ENCODE measurements at places on chromosomes 4 and X.

DNA sequence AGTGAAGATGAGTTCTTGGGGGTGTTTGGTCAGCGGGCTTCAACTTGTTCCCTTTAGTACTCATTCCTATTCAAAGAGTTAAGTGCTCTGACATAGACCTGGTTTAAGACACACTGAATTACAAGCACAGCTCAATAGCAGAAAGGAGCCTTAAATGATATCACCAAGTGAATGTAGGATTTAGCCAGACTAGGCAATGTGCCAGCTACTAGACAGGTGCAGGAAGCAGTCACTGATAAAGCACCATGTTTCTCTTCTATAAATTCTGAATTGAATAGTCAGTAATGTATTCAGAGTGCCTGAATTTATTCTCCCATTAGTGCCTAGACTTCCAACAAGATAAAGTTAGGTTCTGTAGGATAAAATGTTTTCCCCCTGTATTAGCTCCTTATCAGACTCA, 63.6 kb downstream of the ASB9 start:
- no peak for DNase-seq

- DNase-seq: no peak
Observed at GRCh38 chrX:4240541-4241194, 527.2 kb upstream of the PRKX start.

DNA sequence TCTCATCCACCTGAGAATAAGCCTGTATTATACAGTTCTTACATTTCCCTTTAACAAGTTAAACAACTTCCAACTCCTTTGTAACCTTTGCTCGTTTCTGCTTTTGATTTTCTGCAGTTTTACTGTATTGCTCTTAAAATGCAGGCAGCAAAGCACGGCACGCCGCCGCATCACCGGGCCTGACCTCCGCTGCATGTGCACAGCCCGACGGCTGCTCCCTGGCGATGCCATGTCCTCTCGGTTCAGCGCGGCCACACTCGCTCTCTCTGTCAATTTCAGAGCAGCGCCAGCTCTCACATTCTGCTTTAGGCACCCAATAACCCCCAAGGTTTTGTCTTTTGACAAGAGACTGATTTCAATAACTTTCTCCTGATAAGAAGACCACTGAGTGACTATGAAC, 60.3 kb downstream of the DCTD start:
- no peak for DNase-seq

- no peak for DNase-seq
Observed at GRCh38 chr4:148514581-148514980, 72.4 kb upstream of the NR3C2 start.

DNA sequence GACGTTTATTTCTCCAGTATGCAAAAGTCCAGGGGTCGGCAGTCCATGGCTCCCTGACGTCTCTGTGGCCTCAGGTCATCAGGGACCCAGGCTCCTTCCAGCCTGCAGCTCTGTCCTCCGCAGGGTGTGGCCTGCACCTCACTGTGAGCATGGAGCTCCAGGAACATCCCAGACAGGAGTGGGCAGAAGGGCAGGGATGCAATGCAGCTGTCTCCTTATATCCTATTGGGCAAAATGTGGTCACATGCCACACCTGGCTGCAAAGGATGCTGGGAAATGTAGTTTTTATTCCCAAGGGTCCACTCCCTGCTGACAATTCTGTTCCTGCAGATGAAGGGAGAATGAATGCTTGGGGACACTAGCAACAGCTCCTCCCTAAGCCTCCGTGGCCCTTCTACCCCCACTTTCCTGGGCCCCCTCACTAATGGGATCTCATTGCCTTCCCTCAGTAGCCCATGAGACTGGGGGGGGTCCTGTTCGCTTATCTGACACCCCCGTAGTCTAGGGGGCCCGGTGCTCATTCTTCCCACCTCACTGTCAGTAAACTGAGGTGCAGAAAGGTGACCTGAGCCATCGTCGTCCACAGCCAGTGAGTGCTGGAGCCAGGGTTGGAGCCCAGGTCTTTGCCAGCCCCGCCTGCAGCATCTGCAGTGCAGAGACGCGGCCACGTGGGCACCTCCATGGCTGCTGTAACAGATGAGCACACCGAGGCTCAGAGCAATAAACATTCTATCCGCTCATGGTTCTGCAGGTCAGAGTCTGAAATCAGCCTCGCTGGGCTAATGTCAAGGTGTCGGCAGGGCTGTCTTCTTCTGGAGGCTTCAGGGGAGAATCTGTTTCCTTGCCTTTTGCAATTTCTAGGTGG, 5.9 kb upstream of the GRPEL1 start:
- no peak for DNase-seq

GRCh38 chr4:94455081-94455480, 3.3 kb downstream of the PDLIM5 start:
- no peak for DNase-seq

DNA sequence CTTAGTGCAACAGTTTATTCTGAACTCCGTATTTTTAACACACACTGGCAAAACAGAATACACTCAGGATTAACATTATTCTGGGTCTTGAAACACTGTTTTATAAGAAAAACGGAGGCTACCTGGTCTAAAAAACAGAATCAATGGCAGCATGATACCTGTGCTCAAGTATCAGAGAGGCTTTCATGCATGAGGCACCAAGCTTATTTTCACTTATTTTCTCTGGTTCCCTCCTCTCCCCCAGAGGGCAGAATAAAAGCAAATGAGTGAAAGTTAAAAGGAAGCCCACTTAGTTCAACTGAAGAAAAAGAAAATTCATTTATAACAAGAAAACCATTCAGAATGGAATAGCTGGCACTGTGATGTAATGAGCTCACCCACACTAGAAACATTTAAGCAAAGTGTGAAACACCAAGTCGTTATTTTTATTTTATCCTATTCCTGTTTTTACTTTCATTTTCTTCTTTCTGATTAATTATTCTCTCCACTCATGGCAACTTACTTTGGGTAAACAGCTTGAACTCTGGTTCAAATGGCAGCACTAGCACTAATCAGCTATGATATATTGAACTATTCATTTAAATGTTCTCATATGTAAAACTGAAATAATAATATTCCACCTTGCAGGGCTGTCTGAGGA, 211.8 kb downstream of the PPP3CA start:
- DNase-seq: no peak

DNA sequence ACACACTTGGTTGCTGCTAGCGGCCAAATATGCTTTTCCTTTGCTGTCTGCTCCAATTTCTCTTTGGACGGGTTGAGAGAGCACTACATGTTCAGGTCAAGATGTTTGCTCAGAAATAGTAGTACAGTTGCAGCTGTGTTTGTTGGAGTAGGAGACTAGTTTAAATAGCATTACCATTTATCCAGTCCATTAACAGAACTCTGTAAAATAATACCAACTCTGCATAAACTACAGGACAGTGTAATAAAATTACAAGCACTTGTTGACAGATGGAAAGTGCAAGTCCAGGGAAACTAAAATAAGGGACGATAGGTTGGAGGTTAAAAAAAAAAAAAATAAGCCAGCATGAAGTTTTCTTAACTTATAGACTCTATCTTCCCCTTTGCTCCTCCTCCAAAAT, 20.2 kb downstream of the SLIT2 start:
- no peak for DNase-seq

DNA sequence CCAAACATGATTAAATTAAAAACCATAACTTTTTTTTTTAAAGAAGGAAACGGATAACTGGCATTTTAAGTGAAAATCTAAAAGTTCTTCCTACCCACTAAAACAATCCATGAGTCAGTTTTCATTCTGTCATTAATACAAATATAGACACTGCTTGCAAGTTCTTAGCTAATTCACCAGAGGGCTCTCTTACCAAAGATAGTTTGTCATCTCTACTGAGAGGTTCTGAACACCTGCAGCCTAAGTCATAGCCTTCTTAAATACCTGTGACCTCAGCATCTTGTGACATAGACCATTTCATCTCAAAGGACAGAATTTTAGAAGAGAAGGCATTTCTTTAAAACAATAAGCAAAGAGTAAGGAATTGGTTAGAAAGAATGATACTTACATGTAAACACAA, 65.3 kb upstream of the FAM120C start:
- DNase-seq: no peak

GRCh38 chrX:15815779-15816437, 25.6 kb downstream of the ZRSR2 start:
- DNase-seq: no peak

- no peak for DNase-seq
Observed at GRCh38 chr4:128525387-128525786, 237.8 kb upstream of the PGRMC2 start.

DNA sequence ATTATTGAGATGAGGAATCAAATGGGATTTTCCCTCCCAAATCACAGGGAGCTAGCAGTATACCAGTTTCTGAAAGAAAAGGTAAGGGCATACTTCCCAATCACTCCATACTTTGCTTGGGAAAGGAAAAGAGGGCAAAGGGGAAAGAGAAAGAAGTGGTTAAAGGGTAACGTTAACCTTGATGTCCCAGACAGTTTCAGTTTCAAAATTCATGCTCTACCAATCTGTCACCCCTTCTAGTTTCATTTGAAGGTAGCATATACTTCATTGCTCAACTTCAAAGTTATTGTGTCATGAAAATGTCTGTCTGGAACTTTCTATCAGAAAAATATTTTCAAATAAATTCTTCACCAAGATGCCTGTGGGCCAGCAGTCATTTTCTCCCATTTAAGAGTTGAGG, 16.0 kb downstream of the TNMD start:
- DNase-seq: no peak

- DNase-seq: no peak
Observed at GRCh38 chr4:109389369-109390114, 44.1 kb upstream of the SEC24B start.

- DNase-seq: no peak
Observed at GRCh38 chrX:94288972-94289371, 615.0 kb downstream of the FAM133A start.

DNA sequence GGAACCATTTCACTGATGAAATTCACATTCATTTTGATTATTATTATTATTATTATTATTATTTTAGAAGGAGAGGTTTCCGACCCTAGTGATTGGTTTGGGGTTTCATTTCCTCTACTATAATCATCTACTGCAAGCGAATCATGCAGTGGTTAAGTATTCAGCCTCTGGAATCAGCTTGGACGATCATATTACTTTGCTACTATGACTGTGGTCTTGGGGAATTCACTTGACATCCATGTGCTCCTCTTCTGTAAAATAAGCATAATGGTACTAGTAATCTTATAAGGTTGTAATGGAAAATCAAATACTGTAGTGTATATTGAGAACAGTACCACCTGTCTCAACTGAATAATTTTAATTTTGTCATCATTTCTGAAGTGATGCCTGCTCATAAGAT, 132.1 kb upstream of the SLC4A4 start:
- DNase-seq: no peak

DNA sequence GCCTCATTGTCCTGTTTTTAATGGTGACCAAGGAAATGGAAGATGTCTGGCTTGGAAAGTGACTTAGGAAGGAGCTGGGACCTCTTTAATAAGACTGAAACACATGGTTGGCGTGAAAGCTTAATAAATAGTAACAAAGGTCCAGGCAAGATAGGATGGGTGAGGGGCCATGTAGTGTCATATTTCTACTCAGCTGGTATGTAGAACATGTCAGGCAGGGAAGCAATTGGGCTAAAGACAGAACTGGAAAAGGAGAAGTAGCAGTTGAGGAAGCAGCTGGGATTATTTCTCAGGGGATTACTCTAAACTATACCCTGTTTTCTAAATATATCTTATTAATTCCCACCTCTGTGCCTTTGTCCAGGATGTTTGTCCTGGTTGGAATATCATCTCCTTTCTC, 18.6 kb downstream of the ITGB1BP2 start:
- DNase-seq: no peak

DNA sequence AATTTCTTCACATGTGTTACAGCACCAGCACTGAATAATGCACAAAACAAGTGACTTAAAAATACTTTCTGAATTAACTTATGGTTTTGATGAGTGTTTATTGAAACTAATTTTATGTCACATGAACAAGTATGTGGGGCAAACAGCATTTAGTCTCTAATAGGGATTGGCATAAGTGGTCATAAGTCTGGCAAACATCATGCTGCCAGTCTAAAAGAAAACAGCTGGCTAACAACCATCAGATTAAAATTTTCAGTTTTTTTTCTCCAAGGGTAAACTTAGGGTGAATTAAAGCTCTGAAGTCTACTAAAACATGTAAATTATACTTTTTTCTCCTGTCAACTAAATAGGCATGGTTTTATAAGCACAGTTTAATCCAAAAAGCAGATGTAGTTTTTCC, 1014.2 kb downstream of the FAT4 start:
- DNase-seq: no peak

DNA sequence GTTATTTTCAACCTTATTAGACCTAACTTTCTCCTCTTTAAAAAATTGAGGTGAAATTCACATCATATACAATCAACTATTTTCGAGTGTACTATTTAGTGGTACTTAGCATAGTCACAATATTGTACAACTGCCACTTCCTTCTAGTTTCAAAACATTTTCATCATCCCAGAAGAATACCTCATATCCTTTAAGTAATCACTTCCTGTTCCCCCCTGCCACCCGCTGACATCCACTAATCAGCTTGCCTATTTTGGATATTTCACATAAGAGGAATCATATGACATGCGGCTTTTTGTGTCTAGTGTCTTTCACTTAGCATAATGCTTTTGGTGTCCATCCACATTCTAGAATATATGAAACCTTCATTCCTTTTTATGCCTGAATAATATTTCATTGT, 10.0 kb upstream of the PPA2 start:
- no peak for DNase-seq

DNA sequence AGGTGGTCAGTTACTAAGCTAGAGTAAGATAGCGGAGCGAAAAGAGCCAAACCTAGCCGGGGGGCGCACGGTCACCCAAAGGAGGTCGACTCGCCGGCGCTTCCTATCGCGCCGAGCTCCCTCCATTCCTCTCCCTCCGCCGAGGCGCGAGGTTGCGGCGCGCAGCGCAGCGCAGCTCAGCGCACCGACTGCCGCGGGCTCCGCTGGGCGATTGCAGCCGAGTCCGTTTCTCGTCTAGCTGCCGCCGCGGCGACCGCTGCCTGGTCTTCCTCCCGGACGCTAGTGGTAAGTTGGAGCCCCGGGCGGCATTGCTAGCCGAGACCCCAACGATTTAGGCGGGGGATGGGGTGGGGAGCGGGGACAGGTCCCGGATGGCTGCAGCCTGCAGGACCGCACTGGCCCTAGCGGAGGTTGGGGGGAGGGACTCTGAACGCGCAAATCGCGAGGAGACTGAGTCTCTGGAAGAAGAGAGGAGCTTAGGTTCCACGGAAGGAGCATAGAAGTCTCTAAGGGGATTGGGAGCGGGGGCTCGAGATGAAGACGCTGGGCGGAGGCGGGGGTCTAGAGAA, 573 bp downstream of the HTR2C start:
- DNase-seq: no peak

DNA sequence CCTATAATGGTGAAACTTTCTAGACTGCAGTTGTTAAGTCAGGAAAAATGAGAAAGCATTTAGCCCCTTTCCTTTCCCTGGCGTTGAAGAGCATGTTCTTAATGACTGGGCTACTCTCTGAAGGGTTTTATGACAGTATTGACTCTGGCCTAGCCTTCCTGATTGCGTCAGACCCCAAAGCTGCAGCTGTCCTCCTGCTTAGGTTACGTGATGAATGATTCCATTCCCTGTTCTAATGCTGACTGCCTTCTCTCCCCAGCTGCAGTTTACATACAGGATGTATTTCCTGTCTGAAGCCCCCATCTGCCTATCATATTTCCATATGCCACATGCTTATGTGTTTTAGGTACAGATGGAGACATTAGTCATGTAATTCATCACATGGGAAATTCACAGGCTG, 105.8 kb upstream of the EGFL6 start:
- peak; percentile 59 for DNase-seq

- DNase-seq: no peak
Observed at GRCh38 chrX:87636533-87636932, 118.9 kb downstream of the KLHL4 start.

Measured in GM04503 (cell line).